ENCODE measurements at places on chromosomes 3 and 15.

DNA sequence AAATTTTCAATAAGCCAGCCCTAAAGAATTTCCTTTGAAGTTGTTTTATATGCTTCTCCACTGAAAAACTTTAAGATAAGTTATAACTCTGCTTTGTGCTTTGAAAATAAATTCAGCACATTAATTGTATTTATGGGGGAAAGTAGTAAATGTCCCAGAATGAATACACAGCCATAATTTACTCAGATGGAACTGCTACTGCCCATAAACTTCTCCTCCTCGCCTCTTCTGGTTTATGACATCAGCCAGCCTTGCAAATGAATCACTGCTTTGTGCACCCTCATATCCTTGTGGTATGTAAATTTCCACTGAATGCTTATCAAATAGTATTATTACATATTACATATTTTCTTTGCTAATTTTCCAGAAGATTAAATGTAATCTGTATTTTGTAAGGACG, 302.0 kb downstream of the DIPK2A start:
- DNase-seq = no peak

- no peak for DNase-seq
These were observed 23.2 kb downstream of the USP13 start for GRCh38 chr3:179676081-179676480.

- no peak for DNase-seq
These were observed 98.8 kb downstream of the SH3GL3 start for GRCh38 chr15:83545804-83546511.

- no peak for DNase-seq
These were observed 7.6 kb downstream of the ICE2 start for GRCh38 chr15:60471314-60471713.

DNA sequence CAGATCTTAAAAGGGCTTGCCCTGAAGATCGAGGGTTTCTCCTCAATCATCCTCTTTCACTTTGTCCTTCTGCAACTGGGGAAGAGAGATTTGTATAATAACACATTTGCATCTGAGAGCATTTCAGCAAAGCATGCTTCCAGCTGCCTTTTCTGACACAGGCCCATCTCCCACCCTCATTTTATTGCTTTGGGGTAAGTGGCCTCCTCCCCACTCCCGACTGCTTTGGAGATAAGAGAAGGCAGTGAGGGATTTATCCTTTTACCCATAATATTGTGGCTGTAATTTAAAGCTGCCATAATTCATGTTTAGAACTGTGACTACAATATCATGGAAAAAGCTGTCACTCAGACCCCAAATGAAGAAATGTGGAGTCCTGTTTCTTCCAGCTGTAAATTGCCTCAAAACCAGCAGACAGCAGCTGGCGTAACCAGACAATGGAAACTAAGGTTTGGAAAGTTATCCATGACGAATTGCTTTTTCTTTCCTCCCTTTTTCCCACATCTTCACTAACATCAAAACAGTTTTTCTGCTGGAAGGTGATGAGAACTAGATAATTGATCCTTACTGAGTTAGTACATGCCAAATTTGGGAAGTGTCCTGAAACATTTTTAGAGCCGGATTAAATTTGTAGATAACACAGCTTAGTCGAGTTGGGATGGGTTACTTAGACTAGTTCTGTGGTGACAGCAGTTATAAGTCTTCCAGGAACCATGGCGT, 104.2 kb upstream of the PFN2 start:
- no peak for DNase-seq

DNA sequence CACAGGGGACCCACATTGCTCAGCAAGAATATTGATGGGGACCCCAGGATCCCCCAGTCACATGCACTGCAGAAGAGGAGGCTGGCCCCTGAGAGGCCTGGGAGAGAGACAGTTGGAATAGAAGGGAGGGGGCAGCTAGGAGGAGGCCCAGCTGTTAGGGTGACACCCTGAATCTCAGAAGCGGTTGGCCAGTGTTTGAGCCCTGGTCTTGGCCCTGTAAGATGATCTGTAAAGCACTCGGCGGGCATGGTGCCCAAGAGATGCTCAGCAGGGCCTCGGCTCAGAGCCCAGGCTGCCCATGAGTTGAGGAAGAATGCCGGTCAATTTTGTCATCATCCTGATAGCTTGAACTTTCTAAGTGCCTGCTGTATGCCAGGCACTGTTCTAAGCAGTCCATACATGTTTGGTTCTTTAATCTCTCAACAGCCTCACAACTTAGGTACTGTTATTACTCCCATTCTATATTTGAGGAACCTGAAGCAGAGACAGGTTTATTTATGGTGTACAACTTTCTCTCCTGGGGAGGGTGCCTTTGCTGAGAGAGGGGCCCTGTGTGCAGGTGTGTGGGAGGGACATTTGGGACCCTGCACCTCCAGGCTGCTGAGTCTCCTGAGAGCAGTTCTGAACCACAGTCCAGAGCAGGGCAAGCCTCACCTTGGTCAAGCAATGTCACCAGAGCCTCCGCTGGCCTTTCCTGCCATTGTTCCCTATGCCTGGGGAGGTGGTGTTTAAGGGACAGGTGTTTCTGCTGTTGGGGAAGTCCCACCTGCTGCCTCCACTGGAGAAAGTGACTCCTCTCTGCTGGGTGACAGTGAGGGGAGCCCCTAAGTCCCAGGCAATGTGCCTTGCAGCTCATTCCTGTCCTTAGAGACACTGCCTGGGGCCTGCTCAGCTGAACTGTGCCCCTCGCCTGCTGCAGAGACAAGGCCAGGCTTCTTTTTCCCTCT, 26.0 kb downstream of the SLC6A6 start:
- DNase-seq = no peak

DNA sequence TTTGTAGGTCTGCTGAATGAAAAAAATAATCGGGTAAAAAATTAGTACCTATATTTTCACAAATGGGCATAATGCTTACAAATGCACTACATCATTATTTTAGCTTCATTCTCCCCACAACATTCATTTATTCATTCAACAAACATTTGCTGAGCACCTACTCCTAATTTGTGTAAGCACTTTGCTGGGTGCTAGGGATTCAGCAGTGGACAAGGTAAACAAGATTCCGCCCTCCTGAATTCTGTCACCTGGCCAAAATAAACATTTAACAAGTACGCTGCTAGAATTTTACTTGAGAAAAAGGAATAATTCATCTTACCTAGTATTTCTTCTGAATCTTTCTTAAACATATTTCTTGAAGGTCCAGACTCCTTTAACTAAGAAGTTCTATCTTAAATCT, 72.1 kb downstream of the TIGIT start:
- no peak for DNase-seq

GRCh38 chr3:29185706-29186105, 95.2 kb upstream of the RBMS3 start:
- no peak for DNase-seq

DNA sequence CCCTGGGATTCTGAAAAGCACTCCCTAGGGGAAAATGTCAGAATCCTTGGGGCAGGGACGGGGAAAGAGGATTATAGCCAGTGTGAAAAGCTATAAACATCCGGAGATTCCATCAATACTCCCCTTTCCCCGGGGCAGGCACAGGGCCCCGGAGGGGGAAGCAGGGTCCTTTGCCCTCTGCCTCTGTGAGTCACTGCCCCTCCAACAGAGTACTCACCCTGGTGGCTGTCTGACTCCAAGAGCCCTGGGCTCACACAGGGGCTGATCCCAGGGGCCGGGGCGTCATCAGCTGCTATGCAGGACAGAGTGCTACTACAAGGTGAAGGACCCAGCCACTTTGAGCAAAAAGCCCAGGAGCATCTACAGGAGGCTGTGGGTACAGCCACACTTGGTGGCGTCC, 133.0 kb upstream of the PRR20G start:
- DNase-seq = no peak

GRCh38 chr15:38559636-38560307, 4.8 kb downstream of the RASGRP1 start:
- no peak for DNase-seq

DNA sequence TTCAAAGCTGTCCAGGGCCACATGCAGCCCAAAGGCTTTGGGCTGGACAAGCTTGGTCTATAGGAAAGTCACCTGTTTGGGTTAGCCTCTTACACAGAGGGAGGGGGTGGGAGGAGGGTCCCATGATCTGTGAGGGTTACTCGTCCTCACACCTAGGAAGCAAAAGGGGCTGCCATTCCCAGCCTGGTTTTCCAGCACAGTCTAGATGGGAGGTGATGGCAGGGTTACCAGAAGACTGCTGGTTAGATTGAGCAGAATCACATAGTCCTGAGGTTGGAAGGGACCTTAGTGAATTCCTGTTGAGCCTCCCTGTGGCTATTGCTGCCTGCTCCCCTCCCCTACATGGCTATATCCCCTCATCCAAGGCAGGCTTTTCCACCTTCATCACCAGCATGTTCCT, 101.8 kb downstream of the SEMA5B start:
- no peak for DNase-seq

GRCh38 chr15:39009740-39010139, 445.1 kb upstream of the RASGRP1 start:
- no peak for DNase-seq

DNA sequence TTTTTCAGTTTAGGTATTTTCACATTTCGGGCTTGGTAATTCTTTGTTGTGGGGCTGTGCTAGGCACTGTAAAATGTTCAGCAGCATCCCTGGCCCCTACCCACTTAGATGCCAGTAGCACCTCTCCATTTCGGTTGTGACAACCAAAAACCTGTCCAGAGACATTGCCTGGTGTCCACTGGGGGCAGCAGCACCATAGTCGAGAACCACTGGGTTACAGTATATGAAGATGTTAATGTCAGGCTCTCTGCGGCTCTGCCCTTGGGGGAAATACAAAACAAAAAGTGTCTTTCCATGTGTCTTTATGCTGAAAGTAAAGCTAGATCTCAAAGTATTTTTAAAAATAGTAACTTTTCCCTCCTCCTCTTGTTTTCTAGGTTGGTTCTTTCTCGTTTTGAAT, 177.2 kb downstream of the ITPR1 start:
- no peak for DNase-seq

- DNase-seq = no peak
These were observed 16.6 kb upstream of the APH1B start for GRCh38 chr15:63260791-63261190.

DNA sequence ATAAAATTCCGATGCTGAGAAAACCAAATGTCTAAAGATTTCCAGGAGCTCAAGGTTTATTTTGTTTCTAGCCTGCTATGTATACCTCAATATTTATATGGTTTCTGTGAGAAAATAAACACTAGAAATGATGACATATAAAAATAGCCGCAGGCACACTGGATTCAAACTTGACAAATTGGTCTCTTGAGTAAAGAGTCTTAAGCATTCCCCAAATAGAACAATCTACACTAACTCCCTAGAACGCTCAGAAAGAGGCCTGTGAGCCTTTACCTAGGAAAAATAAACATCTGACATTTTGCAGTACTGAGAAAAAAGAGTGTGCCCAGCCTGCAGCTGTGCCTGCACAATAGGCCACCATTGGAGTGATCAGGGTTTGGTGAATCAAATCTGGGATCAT, 75.2 kb downstream of the NEK10 start:
- DNase-seq = no peak

DNA sequence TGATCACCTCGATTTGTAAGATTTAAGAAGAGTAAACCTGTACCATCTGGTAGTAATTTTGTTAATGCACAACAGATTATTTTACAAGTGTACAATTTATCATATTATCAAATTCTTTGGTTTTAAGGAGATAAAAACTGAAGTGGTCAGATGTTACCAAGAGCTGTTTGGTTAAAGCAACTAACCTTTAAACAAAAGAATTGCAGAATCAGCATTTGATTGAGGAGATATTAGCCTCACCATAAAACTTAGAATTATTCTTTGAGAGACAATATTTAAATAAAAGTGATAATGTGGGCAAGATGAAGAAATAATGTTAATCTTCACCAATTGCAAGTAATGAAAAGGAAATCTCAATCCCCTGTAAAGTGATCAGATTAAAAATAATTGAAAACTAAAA, 1034.9 kb downstream of the ROBO1 start:
- DNase-seq = no peak
